Stimulated activated CD8-positive, alpha-beta memory T cell treated with anti-CD3 and anti-CD28 coated beads, Interleukin-15, amount 100 ng/mL, for 1 hour (primary cell): ENCODE measurements at places on chromosomes 7 and 10.

- DNase-seq = no peak
Observed at GRCh38 chr7:129454249-129454551, 20.0 kb downstream of the STRIP2 start.

GRCh38 chr7:149766135-149766675 lies 7.2 kb downstream of the ZNF467 start:
- DNase-seq = no peak

DNA sequence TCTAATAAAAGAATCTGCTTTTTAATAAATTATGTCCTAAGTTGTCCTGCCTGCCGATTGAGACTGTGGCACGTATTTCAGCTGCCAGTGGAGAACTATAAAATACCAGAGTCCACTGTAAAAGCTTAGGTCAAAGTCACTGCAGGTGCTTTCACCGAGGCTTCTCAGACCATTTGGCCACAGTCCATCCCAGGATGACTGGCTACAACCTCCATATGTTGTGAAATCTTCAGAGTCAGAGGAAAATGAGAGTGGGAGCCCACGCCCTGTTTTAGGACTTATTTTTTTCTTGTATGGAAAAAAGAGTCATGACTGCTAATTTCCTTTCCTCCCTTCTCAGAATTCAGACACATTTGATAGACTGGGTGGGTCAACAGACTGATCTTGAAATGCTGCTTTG lies 182.9 kb downstream of the ANK3 start:
- DNase-seq = no peak

- DNase-seq = no peak
Observed at GRCh38 chr10:71627956-71628355, 91.6 kb downstream of the C10orf105 start.

DNA sequence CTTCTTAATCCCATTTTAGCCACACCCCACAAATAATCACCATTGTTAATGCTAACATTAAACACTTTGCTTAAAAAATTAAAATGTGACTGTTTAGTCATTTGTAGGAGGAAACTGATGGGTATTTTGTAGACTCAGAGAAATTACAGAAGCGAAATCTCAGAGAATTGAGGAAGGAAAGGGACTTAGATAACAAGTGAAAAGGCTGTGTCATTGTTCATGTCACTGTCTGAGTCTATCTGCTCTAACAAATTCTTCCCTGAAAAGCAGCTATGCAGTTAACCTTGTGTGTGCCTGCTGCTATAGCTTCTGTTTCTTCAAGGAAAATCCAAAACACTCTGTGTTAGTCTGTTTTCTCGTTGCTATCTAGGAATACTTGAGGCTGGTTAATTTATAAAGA lies 40.9 kb upstream of the PLXDC2 start:
- DNase-seq = no peak

DNA sequence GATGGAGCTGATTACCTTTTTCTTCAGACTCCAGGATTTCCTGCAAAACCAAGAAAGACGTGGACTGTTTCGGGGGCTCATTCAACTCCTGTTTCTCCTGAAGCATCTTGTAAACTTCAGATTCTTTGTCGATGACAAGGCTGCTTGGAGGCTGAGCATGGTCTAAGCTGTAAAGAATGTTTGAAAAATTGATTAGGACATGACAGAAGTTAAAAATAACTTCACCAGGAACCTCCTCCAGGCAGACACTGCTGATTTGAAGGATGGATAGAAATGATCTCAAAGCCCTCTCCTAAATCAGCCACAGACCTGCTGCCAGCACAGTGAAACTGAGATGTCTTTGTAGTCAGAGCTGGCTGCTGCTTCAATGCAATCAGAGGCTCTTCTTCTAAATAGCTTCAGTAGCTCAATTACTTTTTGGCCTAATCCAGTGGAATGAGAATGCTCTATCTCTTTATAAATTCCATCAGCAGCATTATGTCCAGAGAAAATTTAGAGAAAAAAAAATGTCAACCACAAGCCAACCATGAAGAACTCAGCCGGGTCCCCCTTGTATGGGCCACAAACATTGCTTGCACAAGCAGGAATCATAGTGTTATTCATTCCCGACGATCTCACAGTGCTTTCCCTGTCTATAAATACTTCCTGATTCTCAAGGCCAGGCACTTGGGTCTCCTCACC lies 43.5 kb downstream of the PDLIM1 start:
- DNase-seq = no peak

GRCh38 chr10:51743146-51743545 lies 43.8 kb upstream of the CSTF2T start:
- DNase-seq = no peak

DNA sequence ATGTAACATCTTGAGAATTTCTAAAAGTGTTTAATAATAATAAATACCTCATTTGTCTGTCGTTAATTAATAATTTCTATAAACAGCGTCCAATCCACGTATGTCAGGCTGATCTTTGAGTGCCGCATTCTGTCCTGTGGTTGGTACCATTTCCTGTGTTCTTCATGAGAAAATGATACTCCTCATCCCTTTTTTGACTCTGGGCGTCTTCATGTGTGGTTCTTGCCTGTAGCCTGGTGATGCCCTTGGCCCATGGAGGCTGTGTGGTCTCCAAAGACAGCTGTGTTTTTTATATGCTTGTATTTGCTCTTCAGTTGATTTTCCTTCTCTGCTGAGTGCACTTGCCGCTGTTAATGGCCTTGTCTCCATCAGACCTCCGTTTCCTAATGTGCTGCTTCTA lies 31.5 kb downstream of the GLRX3 start:
- no peak for DNase-seq

DNA sequence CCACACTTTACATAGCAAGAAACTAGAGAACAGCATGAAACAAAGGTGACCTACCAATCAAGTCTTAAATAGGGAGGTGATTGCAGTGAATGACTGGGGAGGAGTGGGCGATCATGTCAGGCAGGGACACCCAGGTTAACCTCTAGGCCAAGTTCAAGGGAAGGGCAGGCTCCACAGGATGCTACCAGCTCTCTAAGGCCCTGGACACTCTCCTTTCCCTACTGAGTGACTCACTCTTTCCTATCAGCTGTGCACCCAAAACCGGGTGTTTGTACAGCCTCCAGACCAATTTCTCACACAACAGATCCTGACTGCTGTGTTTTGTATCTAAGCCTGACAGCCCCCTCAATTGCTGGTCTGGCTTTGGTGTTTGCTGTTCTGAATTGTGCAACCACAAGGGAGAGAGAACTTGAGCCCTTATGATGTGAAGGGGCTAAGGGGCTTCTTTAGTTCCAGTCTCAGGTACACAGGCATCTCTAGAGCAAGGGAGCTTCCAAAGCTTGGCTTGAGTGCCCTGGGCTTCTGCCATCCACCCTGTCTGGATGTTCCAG lies 107.8 kb downstream of the TBXAS1 start:
- DNase-seq = no peak

DNA sequence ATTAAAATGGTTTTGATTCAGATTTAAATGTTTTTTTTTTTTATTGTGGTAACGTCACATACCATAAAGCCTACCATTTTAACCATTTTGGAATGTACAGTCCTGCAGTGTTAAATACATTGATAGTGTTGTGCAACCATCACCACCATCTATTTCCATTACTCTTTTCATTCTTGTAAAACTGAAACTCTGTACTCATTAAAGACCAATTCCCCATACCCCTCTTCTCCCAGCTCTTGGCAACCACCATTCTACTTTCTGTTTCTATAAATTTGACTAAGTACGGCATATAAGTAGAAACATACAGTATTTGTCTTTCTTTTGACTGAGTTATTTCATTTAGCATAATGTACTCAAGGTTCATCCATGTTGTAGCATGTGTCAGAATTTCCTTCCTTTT lies 96.2 kb downstream of the EXOC4 start:
- no peak for DNase-seq
